ENCODE measurements at places on chromosomes 3 and 15. TPM values are rescaled to one million over a fixed set of nuclear protein-coding genes. Genes with fewer than 3 reads are reported as not detected.

The PATL2 gene
- total RNA-seq, result 0.35 TPM

GRCh38 chr15:96264351-96264798, 66.1 kb upstream of the NR2F2 start:
- no peak for DNase-seq

The SAMD7 gene
- not detected for total RNA-seq

GRCh38 chr3:129596194-129597086, 10.0 kb downstream of the PLXND1 start:
- DNase-seq, result no peak

The ADIPOQ gene
- not detected for total RNA-seq

The KBTBD13 gene
- total RNA-seq, result not detected

DNA sequence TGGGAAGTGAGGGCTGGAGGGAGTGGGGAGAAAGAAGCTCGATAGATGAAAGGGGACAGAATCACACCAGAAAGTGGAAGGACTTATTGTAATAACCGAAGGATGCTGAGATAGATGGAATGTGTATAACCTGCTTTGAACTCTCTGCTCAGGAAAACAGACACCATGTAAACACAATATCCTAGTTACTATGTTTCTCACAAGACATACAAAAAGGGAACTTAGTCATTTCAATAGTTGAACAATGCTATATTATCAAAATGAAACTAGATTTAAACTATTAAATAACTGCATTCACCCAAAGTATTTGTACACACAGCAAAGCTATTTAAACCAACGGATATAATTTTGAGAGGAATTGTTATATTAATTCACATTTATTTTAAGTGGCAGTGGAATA, 108.3 kb upstream of the GADL1 start:
- DNase-seq, result no peak

The ECE2 gene
- not detected for total RNA-seq

- no peak for DNase-seq
Measured at GRCh38 chr3:172646439-172647015, 64.3 kb downstream of the NCEH1 start.

DNA sequence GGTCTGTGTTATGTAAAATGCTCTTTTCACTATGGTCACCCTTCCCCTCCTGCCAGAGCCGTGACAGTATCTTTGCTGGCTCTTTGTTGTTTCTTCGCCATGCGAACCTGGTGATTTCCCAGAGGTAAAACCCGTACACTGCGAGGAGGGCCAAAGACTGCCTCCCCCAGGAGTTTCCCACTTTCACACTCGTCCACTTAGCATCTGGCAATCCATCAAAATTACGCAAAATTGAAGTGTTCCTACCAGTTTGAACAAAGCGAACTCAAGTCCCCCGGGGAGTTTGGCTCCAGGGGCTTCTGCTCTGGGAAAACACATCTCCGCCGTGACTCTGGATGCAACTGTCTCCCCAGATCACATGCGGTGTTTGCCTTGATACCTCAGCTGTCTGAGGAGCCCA, 239.9 kb downstream of the FAM43A start:
- no peak for DNase-seq

DNA sequence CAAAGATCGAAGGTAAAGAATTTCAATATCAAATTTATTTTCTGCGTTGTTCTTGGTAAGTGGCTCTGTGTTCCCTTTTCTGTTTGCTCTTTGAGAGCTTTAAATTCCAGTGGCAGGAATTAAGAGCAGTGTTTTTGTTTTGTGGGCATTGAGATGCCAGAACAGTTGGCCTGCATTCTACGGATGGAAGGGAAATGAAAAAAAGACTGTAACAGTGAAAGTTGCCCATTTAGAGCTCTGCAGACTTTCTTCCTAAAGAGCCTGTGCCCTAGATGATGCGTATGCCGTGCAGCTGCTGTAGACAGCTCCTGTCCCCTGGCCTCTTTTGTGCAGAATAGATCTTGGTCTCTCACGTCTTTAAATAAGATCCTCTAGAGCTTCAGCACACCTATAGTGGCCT, 58.8 kb downstream of the KAT2B start:
- no peak for DNase-seq

The CP gene
- 0.42 TPM for total RNA-seq

The OIP5 gene
- 25.2 TPM for total RNA-seq

- DNase-seq, result no peak
Measured at GRCh38 chr3:53221827-53222182, 34.0 kb downstream of the TKT start.

DNA sequence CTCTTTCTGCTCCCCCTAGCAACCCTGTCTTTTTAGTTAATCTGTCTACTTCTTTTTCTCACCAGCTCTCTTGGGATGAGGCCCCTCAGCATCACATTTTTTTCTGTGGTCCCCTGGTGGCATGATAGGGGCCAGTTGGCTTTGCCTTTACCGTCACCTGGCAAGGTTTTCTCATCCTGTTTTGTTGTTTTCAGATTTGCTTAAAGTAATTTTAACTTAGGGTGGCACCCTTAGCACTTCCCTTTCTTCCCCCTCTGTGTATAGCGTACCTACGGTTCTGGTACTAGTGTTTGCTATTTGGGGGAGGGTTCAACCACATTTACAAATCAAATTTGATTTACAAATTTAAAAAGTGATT, 35.6 kb downstream of the PDCD6IP start:
- no peak for DNase-seq

The ARL6IP5 gene
- 59.2 TPM for total RNA-seq

The TMEM89 gene
- 0.51 TPM for total RNA-seq

GRCh38 chr3:59563072-59563605, 513.3 kb upstream of the CFAP20DC start:
- DNase-seq, result no peak

The FETUB gene
- not detected for total RNA-seq

DNA sequence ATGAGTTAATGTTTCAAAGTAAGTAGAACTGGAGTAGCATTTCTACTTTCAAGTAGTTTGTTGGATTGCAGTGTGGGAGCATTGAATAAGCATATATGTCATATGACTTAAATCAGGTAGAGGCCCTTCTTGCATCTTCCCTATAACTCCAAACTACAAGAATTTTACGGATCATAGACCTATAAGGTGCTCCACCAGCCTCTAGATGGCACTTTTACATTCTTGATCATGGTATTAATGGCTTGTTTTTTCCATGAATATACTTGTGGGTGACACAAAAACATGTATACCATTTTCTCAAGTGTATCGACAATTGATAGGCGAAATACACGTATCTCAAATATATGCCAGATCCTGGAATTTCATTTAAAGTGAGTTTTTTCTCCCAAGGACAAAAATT, 311.1 kb downstream of the ZPLD1 start:
- DNase-seq, result no peak

GRCh38 chr3:53604232-53604631, 109.8 kb downstream of the CACNA1D start:
- DNase-seq, result no peak

DNA sequence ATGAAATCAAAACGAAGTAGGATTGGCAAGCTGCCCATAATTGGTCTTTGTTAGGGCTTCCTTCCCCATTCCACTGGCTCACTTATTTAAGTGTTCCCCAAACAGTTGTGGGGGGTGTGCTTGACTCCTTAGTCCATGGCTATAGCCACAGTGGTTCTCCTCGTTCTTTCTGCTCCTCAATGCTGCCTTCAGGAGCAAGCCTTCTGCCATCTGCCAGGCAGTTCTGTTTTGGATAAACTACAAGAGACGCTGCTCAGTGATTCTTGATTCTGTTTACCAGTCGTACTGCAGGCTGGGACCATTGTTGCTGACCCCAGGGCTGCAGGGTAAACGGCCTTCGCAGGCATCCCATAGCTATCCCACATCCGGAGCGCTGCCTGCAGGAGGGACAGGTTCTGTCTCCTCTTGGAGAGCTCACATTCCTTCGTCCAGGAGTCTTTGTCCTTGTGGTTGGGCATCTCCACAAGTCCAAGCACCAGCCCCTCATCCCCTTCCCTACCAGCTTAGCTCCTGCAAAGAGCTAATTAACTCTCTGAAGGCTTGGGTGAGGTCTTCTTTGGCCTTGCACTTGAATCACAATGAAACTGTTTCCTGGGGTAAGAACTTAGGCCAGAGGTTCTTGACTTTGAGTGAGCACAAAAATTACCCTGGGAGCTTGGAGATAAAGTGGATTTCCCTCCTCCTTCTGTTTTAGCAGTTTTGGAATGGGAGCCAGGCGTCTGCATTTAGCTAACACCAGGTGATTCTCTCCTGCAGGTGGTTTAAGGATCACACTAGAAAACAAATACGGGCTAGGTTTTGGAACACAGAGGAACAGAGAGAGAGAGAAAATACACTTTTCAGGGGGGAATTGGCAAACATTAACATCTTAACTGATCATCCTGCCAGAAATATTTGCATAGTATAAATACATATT, 114.9 kb downstream of the SV2B start:
- no peak for DNase-seq

GRCh38 chr15:63597038-63597790, at the start of gene FBXL22:
TSS of gene FBXL22 (plus strand) at chr15:63597387. CDS start at chr15:63597393, 6 bp downstream.
- no peak for DNase-seq

GRCh38 chr3:16916840-16917239, 32.1 kb downstream of the PLCL2 start:
- DNase-seq, result no peak

- DNase-seq, result no peak
Measured at GRCh38 chr3:14126017-14126886, 1.4 kb downstream of the TMEM43 start.

- DNase-seq, result no peak
Measured at GRCh38 chr3:181735911-181736310, 24.2 kb downstream of the SOX2 start.

The TRPM1 gene
- total RNA-seq, result not detected

GRCh38 chr15:51600114-51600513, 22.5 kb downstream of the DMXL2 start:
- no peak for DNase-seq

The CHRD gene
- 3.2 TPM for total RNA-seq

GRCh38 chr3:113008117-113008516, 17.3 kb downstream of the GTPBP8 start:
- no peak for DNase-seq

- DNase-seq, result no peak
Measured at GRCh38 chr15:52252781-52253180, 42.8 kb downstream of the MYO5C start.

- no peak for DNase-seq
Measured at GRCh38 chr15:95162531-95162930, 931.2 kb downstream of the MCTP2 start.

GRCh38 chr15:86849136-86849535, 769.5 kb downstream of the AGBL1 start:
- DNase-seq, result no peak

The ARPP21 gene
- 0.12 TPM for total RNA-seq

DNA sequence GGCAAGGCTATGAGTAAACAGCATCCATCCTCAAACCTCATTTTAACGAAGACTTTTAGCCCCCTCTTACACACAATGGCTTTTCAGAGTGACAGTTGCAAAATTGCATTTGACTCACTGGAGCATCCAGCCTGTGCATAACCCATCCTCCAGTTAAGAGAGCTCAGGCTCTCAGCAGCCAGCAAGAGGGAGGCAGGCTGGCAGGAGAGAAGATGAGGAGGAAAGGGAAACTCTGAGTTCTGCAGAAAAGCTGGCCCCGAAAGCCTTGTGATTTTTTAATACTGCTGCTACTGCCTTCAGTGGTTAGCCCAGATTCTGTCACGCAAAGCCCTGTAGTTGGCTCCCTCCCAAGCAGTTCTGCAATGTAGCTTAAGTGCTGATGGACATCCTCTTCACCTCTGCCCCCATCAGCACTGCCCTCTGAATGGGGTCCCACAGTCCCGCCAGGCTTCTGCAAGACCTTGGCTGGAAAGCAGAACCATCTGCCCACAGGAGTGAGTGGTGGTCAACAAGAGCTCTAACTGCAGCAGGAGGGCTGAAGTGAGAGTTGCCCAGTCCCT, 371.3 kb downstream of the EPHB1 start:
- no peak for DNase-seq

DNA sequence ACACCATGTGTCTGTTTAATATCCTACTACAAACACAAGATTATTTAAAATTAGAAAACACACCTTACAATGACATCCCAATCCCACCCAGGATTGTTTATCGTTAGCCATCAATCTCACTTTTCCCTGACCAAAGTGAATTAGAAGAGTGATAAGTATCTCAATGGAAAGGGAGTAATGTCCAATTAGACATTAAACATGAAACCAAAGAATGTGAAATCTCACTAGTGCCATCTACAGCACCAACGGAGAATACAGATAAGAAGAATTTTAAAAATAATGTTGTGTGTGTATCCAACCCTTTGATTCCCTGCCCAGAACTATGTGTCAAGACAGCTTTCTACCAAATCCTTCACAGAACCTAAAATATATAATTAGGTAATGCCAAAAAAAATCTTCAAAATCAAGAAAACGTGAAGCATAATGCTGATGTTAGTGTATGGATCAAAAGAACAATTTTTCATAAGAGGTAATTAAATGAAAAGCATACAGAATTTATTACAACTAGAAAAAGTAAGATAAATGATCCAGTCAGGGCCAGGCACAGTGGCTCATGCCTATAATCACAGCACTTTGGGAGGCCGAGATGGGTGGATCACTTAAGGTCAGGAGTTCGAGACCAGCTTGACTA, 64.2 kb downstream of the SCAPER start:
- DNase-seq, result no peak

DNA sequence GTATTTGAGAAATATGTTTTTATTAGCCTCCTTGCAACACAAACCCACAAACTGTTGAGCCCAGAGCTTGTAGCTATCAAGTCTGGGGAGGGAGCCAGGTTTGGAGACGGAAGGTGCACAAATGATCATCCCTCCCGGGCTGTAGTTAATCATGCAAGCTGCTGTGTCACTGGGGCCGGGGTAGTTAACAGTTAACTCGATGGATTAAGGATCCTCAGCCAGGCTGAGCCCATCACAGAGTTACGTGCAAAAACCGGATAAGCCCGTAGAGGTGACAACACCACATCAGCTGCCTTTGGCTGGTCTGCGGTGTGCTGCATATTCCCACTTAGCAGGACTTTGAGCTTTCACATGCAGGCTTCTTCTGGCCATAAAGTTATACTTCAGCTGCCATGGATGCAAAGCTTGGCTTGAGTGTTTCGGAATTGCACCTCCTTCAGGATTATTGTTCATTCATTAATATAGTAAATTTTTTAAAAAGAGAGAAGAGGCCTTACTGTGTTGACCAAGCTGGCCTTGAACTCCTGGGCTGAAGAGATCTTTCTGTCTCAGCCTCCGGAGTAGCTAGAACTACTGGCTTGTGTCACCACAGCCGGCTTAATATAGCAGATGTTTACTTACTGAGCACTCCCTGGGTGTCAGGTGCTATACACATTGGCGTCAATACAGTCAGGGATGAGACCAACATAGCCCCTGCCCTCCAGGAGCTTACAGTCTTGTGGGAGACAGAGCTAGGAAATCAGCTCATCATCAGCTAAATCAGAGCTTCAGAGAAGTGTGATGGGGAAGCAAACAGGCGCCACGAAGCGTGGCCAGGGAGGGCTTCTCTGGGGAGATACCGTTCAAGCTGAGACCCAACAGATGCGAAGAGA, 226.8 kb upstream of the BHLHE40 start:
- DNase-seq, result no peak
